ENCODE measurements at places on chromosomes 4 and X.

- H3K36me3 ChIP-seq: peaks cover 2% of the 10 kb centered on the region
- DNase-seq: no peak
- no peak overlapping the region for H3K27ac ChIP-seq
Observed at GRCh38 chrX:110178179-110178865, 139.6 kb downstream of the AMMECR1 start.

GRCh38 chr4:176333076-176333475 lies 13.3 kb downstream of the SPCS3 start:
- H3K27ac ChIP-seq: no peak overlapping the region
- peaks cover 24% of the 10 kb centered on the region for H3K36me3 ChIP-seq
- no peaks in the 10 kb centered on the region for H3K27me3 ChIP-seq
- DNase-seq: no peak
- H3K4me1 ChIP-seq: no peaks in the 10 kb centered on the region

DNA sequence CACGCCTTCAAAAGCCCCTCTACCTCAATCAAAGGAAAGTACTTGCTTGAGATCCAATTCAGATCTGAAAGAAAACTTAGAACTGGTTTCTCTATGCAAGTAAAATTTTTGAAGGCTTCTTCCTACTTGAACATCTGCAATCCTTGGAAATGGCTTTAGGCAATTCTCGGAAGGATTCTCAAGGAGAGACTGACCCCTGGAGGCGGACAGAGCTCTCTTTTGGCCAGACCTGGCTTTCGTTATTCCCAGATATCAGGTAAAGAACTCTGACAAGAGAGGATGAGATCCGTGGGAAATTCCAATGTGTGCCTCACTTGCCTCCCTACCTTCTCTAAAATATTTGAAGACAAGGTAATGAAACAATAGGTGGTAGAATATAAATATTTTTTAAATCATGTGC lies 670.3 kb upstream of the FAM241A start:
- no peak overlapping the region for H3K4me3 ChIP-seq
- no peaks in the 10 kb centered on the region for H3K27me3 ChIP-seq
- no peak overlapping the region for H3K27ac ChIP-seq
- H3K4me1 ChIP-seq: no peaks in the 10 kb centered on the region
- no peak for DNase-seq

GRCh38 chr4:176789955-176790354 lies 2.8 kb downstream of the VEGFC start:
- H3K4me1 ChIP-seq: peaks cover 2% of the 10 kb centered on the region
- no peaks in the 10 kb centered on the region for H3K36me3 ChIP-seq
- no peak overlapping the region for H3K27ac ChIP-seq
- no peak overlapping the region for H3K4me3 ChIP-seq
- H3K27me3 ChIP-seq: peaks cover 37% of the 10 kb centered on the region

Data from CD4-positive, alpha-beta T cell (primary cell).